ENCODE measurements at places on chromosomes 12 and 14.
A peak's percentile ranks its signal among the peaks of the same experiment; 100 is the strongest.

GRCh38 chr14:51595881-51596455 lies 55.7 kb upstream of the FRMD6 start:
- no peak for DNase-seq

DNA sequence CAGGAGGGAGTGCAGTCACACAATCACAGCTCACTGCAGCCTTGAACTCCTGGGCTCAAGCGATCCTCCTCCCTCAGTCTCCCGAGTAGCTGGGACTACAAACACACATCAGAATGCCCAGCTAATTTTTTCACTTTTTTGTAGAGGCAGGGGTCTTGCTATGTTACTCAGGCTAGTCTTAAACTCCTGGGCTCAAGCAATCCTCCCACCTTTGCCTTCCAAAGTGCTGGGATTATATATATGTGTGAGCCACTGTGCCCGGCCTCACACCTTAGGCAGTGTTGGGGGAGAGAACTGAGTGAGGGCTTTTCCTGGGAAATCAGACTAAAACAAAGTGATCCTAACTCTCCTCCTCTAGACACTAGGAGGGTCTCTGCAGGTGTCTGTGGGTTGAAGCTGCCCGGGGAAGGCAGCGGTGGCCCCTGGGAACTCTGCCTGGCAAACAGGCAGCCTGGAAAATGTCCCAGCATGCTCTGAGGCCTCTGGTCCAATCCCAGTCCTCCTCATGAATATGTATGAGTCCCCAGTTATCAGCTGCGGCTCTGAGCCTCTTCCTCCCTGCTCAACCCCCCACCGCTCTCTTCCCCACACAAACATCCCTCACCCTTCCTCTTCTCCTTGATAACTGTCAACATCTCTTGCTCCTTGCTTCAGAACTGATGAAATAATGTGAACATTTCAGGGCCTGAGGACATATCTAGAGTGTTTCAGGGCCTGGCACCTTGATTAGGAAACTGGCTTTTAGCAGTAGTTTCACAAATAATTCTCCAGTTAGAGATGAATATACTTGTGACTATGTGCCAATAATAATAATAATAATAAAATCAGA lies 7.9 kb upstream of the NAA25 start:
- peak; percentile 83 for DNase-seq

- DNase-seq = no peak
Measured at GRCh38 chr14:70033116-70033515, 153.9 kb downstream of the SMOC1 start.

DNA sequence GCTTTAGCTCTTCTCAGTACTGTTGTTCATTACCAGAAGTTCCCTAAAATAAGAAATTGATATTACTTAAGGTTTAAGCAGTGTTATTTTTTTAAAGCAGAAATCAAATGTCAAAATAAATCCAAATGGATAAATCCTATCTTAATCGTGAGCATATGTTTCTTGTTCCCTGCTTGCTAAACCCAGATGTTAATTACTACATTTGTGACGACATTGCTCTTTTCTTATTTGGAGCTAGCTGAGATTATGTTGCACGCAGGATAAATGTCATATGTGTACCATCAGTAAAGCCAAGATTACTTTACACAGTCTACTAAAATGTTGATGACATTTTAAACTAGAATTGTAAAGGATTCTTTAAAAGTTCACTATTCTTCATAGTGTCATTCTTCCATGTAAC lies 157.5 kb downstream of the PLCZ1 start:
- no peak for DNase-seq

- DNase-seq = no peak
Measured at GRCh38 chr12:71455028-71455737, 15.6 kb downstream of the LGR5 start.

DNA sequence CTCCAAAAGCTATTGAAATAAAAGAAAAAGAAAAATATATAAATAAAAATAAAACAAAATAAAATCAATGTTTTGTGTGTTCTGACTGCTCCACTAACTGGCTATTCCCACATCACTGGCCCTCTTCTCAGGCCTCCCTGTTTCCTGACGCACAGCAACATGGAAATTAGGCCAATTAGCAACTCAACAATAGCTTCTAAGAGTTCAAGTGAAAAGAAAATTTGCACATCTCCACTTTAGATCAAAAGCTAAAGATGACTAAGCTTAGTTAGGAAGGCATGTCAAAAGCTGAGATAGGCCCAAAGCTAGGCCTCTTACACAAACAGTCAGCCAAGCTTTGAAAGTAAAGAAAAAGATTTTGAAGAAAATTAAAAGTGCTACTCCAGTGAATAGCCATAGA lies 200.8 kb downstream of the DUSP6 start:
- no peak for DNase-seq

- no peak for DNase-seq
Measured at GRCh38 chr12:108447168-108447832, 67.8 kb upstream of the FICD start.

GRCh38 chr12:106296179-106296877 lies 6.2 kb upstream of the TCP11L2 start:
- DNase-seq = no peak

DNA sequence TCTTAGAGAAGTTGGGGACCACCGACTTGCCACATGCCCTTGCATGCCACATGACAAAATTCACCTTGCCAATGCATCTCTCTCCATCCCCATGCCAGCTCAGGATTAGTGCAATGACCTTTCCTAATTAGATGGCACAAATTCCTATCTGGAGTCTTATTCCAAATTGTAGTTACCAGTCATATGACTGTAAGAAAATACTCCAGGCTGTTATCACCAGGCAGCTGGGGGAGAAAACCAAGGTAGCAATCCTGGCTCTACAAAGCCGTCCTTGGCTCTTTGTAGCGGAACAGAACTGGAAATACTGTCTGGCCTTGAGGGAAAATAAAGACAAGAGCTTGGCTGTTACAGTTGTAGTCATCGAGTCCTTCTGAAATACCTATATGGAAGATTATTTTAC lies 208.5 kb upstream of the DIO2 start:
- DNase-seq = no peak

GRCh38 chr14:22798528-22798927 lies 16.7 kb downstream of the SLC7A7 start:
- DNase-seq = no peak

DNA sequence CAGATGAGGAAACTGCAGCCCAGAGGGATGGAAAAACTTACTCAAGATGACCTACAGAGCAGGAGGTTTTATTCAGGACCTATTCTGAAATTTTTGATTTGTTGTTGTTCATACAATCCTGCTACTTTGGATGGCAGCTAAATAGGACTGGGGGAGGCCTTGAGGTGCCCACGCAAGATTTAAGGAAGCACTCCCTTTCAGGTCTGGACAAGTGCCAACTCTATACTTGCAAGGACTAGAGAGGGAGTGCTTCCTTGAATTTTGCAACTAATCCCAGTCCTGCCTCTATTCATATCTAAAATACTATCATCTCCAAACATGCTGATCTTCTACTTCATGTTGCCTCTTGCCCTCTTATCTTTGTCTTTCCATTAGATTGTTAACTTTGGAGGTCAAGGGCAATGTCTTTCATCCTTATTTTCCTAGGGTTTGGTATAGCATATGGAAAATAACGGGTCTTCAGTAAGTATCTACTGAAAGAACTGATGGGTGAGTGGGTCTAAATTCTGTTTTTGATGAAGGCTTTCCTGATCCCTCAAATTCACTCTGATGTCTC lies 28.6 kb upstream of the PPM1H start:
- no peak for DNase-seq

GRCh38 chr12:53868511-53868986 lies 70.1 kb upstream of the HOXC13 start:
- DNase-seq = no peak

GRCh38 chr14:106021832-106022231 lies 495.4 kb downstream of the TMEM121 start:
- no peak for DNase-seq

GRCh38 chr12:89636052-89636775 lies 72.4 kb downstream of the ATP2B1 start:
- no peak for DNase-seq

- DNase-seq = no peak
Measured at GRCh38 chr12:23001487-23001886, 376.5 kb downstream of the ETNK1 start.

DNA sequence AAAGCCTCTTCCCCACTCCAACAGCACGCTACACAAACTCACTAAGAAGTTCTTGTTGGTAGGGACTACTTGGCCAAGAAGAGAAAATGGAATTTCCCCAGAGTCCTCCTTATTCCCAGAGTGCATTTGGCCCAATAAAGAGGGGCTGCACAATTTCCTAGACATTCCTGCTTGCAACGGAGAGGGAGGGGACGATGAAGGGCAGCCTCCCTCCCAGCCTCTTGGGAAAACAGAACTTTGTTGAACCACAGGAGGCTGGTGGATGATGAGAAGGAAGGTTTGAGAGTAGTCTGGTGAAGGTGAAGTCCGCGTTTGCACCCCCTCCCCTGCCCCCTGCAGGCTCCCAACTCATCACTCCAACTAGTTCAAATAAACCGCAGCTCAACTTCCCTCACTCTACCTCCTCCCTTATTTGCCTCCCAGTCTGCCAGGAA lies 19.1 kb upstream of the TBX3 start:
- no peak for DNase-seq

DNA sequence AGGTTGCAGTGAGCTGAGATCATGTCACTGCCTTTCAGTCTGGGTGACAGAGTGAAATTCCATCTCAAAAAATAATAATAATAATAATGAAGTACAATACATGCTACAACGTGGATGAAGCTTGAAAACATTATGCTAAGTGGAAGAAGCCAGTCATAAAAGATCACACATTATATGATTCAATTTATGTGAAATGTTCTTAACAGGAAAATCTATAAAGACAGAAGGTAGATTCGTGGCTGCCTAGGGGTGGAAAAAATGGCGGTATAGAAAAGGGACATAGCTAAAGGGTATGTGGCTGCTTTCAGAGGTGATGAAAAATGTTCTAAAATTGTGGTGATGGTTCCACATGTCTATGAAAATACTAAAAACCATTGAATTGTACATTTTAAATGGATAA lies 41.0 kb upstream of the AMIGO2 start:
- no peak for DNase-seq

GRCh38 chr12:62021808-62022207 lies 238.4 kb upstream of the USP15 start:
- no peak for DNase-seq

GRCh38 chr14:99649219-99649618 lies 4.3 kb downstream of the HHIPL1 start:
- DNase-seq = no peak

DNA sequence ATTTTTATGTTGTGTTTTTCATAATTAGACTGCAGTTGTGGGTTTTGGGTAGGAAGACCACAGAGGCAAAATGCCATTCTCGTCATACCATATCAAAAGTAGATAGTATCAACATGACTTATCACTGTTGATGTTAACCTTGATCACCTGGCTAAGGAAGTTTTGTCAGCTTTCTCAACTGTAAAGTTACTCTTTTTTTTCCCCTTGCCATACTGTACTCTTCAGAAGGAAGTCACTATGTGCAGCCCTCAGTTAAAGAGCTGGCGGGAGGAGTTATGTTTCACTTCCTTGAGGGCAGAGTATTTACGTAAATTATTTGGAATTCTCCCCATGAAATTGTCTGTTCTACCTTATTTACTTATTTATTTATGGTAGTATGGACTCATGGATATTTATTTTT lies 78.7 kb downstream of the PRORP start:
- no peak for DNase-seq

GRCh38 chr14:52700701-52701172 lies 5.4 kb upstream of the ERO1A start:
- no peak for DNase-seq

- DNase-seq = no peak
Measured at GRCh38 chr12:38586789-38587188, 270.2 kb downstream of the ALG10B start.

- DNase-seq = no peak
Measured at GRCh38 chr12:8078398-8078797, 3.7 kb upstream of the NECAP1 start.

Data from right atrium auricular region (tissue), 2 donors.